ENCODE measurements at places on chromosomes 12 and 14. TPM values are rescaled to one million over a fixed set of nuclear protein-coding genes. Genes with fewer than 3 reads are reported as not detected.

DNA sequence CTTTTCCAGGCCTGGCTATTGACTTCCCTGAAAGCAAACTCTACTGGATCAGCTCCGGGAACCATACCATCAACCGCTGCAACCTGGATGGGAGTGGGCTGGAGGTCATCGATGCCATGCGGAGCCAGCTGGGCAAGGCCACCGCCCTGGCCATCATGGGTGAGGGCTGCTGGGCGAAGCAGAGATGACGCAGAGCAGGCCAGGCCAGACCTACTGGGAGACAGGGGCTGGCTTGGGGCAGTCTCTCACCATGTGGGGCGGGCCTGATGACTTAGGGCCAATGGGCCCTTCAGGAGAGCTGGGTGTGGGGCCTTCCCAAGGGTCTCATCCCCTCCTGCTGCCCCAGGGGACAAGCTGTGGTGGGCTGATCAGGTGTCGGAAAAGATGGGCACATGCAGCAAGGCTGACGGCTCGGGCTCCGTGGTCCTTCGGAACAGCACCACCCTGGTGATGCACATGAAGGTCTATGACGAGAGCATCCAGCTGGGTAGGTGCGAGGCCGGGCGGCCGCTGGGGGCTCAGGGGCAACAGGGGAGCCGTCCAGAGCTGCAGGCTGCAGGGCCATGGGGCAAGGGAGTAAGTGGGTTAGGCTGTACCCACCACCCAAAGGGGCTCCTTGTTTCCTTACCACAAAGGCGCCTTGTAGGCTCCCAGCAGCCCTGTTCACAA, 33.0 kb upstream of the LRP1-AS start:
- DNase-seq: no peak

- DNase-seq: no peak
Observed at GRCh38 chr14:101453225-101453624, 108.1 kb upstream of the DIO3 start.

PMEL gene
- polyA plus RNA-seq: 0.46 TPM

ZNF705A gene
- not detected for polyA plus RNA-seq

DNA sequence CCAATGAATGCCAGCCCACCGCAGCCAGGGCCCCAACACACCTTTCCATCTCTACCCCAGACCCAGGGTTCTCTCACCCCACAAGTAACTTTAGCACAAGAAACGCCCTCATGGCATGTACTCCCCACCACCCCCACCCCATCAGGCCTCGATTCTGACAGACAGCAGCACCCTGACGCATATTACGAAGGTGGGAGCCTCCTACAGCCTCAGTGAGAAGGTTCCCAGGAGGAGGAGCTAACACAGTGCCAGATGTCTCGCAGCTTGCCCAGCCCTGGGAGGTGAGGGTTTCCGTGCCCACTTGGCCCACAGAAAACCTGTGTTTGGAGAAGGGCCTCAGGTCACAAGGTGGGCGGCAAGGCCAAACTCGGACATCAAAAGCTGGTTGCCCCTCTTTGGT, 32.4 kb downstream of the CCDC88C start:
- DNase-seq: no peak

- no peak for DNase-seq
Observed at GRCh38 chr12:124717318-124717717, 146.3 kb downstream of the SCARB1 start.

ANKRD33 gene
- polyA plus RNA-seq: not detected
